T47D (cell line): ENCODE measurements at places on chromosomes 13 and 19.
A peak's percentile ranks its signal among the peaks of the same experiment; 100 is the strongest.

GRCh38 chr13:66139701-66140100, 1090.4 kb downstream of the PCDH9 start:
- no peak for DNase-seq

DNA sequence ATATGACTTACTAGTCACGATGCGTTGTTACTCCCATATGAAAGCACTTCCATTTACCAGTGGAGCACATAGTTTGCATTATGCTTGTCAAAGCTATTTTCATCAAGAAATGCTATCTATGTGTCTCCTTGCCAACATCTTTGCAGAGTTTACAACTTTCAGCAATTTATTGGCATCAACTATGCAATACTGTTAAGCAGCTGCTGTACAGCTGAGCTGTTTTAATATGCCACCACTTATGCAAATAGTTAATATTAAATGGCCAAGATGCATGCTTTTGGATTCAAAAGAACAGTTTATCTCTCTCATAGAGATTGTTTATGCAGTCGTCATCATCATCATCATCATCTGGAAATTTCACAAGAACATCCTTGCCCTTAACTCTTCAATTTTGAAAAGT, 67.9 kb upstream of the KLF5 start:
- DNase-seq = no peak

DNA sequence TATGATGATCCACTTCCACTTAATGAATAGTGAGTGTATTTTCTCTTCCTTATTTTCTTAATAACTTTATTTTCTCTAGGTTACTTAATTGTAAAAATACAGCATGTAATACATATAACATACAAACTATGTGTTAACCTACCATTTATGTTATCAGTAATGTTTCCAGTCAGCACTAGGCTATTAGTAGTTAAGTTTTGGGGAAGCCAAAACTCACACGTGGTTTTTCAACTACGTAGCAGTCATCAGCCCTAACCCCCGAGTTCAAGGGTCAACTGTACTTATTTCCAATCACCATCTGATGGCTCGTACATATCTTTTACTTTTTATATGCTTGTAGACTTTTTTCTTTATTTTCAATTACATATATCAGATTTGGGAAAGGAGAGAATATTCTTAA, 95.7 kb downstream of the TNFSF13B start:
- no peak for DNase-seq

GRCh38 chr19:2201473-2202148, 34.5 kb downstream of the PLEKHJ1 start:
- DNase-seq = no peak

- no peak for DNase-seq
Observed at GRCh38 chr19:45152504-45153338, 8.1 kb downstream of the NKPD1 start.

DNA sequence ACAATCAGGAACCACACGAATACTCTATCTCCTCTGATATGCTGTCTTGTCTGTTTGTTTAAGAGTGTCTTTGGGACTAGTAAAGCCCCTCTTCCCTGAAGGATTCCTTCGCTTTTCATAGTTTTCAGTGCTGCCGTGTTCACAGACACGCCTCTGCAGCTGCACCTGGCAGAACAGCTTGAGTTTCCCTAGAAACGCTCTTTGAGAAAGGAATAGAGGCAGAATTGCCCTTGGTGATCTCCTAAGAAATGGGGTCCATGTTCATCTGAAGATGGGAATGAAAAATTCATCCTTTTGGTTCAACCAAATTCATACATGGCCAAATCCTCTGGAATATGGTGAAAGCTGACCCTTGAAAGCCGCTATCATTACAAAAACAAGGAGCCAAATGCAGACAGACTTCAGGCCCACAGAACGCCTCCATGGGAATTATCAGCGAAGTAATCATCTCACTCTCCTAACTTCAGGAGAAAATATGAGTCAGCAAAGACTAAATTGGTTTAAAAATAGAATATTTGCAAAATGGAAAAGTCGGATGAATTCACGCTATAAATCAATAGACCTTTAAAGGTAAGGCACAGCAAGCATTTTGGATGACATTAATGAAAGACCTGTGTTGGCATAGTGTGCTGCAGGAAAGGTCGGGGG, 5.5 kb downstream of the SACS start:
- DNase-seq = no peak

DNA sequence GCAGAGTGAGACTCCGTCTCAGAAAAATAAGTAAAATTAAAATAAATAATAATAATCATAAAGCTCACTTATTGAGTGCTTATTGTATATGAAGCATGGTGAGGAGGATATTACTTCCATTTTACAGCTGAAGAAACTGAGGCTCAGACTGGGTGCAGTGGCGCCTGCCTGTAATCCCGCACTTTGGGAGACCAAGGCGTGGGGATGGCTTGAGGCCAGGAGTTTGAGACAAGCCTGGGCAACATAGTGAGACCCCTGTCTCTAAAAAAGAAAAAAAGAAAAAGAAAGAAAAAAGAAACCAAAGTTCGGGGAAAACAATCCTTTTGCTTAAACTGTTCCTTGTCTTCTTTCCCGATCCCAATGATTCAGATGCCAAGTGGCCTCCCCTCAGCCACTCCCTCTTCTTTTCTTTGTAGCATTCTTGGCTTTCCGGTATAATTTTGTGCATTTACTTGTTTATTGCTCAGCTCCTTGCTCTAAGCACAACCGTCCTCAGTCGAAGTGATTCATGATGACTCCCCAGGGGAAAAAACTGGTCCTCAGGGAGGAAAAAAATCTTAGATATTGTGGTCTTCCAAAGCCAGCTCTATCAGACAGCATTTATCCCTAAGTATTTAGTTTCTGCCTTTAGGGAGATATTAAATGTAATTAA, 965 bp upstream of the EIF3G start:
- no peak for DNase-seq

- DNase-seq = no peak
Observed at GRCh38 chr13:110352735-110353134, 45.7 kb downstream of the COL4A2 start.

DNA sequence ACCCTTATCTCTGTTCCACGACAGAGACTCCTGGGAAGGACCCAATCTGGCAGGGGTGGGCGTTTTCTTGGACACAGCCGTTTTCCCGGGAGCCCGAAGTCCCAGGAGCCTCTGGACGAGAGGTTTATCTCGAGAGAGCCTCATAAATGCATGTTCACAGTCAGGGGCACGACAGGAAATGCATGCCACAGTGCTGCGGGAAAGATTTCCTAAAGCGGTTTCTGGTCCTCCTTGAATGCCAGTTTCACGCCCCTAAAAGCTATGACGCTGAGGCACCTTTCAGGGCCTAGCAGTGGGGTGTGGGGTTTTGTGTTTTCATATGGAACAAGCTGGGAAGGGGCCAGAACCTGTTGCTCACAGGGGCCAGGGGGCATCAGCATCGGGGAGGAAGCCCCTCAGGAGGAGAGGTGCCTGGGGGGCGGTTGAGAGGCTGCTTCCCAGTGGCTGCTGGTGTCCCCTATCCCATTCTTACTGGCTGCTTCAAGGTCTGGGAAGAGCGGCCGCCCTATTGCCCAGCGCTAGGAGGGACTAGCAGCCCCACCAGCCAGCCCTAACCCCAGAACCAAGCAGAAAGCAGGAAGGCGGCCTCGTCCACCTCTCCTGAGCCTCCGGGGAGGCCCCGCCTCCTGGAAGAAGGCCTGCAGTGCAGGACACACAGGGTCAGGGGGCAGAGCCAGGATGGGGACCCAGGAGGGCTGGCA, 157.0 kb downstream of the KDM4B start:
- no peak for DNase-seq

DNA sequence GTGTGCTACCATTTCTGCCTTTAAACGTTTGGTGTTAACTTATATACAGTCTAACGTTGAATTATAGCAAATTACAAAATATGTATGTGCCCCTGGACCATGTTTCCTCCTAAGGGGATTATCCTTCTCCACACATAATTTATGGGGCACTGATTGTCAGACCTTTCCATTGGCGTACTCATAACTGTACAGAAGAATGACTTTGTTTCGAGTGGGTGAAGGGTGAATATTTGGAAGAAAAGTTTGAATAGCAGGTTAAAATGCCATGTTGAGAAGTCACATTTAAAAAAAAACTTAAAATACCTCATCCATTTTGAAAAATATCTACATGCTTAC, 58.8 kb downstream of the SLC10A2 start:
- DNase-seq = no peak

DNA sequence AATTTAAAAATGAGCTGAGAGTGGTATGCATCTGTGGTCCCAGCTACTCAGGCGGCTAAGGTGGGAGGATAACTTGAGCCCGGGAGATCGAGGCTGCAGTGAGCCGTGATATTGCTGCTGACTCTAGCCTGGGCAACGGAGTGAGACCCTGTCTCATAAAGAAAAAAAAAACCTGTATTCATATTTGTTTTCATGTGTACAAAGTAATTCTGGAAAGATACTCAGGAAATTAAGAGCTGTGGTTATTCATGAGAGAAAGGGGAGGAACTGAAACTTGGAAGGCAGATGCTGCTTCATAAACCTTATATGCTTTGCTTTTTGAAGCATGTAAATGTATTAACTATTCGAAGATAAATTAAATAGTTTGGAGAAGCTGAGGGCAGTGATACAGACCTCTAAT, 8.8 kb upstream of the RLN3 start:
- DNase-seq = no peak

GRCh38 chr13:20998649-20999415, 62.6 kb downstream of the LATS2 start:
- DNase-seq = no peak

- no peak for DNase-seq
Observed at GRCh38 chr19:1336079-1336684, 47.5 kb upstream of the NDUFS7 start.

DNA sequence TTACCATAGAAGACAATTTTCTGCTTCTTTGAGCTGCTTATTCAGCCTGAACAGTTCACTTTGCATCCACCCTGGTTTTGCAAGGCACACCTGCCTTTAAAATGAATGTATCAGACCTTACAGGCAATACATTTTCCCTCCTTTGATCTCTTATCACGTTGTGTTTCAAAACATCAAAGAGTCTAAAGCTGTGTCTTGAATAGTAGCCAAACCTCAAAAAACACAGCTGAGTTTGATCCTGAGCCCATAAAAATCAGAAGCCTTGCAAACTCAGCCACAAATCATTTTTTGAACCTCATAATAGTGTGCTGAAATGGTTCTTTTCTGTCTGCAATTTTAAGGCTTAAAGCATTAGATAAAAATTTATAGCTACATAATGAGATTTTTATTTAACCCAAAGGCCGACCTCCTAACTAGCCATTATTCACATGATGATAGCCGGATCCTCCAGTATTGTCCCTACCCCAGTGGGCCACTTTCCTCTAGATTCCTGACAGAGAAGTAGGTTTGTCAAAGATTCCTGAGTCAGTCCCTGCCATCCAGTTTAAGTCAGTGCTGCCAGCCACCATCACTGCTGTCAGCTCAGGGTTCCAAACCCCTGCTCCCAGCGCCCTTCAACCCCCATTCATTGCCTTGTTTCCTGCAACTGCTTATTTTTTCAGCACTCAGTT, 71.8 kb downstream of the CAB39L start:
- DNase-seq = no peak

DNA sequence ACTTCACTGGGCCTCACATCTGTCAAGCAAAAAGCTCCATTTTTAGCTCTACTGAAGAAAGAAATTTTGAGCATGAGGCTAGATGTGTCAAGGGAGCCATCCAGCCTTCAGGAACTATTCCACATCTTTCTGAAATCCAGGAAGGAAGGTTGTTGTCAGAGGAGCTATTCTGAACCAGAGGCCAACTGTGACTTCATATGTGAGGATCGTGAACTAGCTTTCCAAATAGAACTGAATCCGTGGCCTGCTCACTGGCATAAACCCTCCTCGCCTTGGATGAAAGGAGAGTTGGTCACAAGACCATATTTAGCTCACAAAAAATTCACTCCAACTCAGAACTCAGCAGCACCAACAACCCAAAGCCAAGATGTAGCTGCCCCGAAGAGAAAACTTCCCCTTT, 195.8 kb downstream of the FOXO1 start:
- DNase-seq = no peak

DNA sequence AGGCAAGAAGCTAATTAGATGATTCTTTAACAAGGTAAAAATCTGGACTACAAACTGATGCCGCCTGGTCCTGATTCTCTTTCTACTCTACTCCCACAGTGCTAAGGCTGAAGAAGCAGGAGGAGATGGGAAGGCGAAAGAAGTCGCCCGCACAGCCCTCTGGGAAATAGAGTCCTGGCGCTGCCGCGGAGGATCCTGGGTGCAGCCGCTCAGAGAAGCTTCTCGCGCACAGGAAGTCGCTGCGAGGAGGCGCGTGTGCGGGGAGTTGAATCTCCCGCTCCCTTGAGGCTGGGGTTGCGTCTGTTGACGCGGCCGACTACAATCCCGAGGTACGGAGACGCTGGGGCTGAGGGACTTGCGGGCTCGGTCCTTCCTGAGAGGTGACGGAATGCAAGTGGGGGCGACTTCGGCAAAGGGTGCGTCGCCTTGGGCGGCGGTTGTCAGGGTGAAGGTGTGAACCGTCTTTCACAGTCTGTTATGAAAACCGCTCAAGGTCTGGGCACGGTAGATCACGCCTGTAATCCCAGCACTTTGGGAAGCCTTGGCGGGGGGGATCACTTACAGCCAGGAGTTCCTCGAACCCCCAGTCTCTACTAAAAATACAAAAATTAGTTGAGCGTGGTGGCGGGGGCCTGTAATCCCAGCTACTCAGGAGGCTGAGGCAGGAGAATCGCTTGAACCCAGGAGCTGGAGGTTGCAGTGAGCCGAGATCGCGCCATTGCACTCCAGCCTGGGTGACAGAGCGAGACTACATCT, at the start of gene ZNF473:
Gene ZNF473 (plus strand): TSS at position 212 of the 756 bp plus-strand sequence. CDS start 5,078 bp downstream, outside the sequence.
- peak; percentile 67 for DNase-seq

DNA sequence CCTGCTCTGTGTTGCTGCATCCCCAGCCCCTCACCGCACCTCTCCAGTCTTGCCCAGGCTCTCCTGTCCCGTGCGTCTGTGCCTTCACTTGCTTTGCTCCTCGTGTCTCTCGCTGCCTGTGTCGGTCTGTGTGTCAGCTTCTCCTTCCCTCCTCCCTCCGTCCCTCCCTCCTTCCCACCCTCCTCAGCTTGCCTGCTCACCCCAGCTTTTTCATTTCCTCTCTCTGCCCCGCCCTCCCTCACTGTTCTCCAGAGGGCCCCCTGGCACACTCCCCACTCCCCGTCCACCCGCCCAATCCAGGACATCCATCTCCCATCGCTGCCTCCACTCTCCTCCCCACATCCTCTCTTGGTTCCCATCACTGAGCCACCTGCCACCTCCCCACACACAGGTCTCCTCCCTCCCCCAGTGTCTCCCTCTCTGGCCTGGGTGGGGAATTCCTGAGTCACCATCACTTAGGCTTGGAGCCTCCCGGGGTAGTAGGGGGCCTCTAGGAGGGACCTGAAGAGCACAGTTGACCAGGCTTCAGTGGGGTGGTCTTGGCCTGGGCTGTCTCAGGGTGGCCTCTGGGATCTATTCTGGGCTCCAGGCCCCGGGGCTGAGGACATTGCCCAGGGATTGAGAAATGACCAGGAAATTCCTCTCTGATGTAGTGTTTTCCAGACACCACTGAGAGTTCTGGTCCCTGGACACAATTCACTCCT, at the start of gene PTGIR:
Gene PTGIR (minus strand): TSS at position 132 of the 704 bp plus-strand sequence. CDS start 864 bp downstream, outside the sequence.
- no peak for DNase-seq

DNA sequence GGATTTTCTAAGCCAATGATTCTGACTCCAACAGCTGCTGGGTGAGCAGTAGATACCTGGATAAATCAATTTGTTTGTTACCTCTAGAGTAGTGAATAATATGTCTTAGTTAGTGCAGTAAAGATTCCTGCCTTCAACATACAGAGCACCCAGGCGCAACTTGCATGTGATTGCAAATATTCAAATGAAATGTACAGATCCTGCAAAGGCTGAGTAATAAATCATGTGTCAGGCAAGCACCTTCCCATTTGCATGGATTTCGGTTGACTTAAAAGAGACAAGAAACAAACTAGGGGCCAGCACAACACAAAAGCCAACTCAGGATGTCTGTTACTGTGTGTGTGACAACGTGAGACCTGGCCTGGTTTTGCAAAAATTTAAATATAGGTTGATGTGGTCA, 79.7 kb downstream of the TNFSF11 start:
- no peak for DNase-seq

GRCh38 chr19:12111943-12112637, 28.1 kb downstream of the ZNF20 start:
- no peak for DNase-seq
